ENCODE measurements at places on chromosomes 4 and X. TPM values are rescaled to one million over a fixed set of nuclear protein-coding genes. Genes with fewer than 3 reads are reported as not detected.

- H3K27me3 ChIP-seq, result no peaks in the 10 kb centered on the region
- H3K4me3 ChIP-seq, result no peak overlapping the region
- H3K4me1 ChIP-seq, result peaks cover 3% of the 10 kb centered on the region
- DNase-seq, result no peak
- H3K27ac ChIP-seq, result no peak overlapping the region
These were observed 5.4 kb upstream of the PRDM5 start for GRCh38 chr4:120927801-120928409.

DNA sequence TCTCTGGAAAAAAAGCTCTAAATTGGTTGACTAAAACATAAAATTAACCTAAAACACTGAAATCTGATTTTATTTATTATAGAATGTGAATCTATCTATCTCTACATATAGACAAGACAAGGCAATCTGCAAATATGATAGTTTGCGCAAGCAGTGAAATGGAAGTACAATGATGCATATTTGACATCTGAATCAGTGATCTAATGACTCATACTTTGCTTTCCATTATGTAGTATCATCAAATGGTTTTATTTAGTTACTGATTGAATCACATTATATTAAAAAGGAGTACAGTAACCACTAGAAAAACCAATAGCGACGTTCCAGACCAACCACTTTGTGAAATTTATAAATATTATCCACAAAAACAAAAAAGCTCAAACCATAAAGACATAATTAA lies 1969.3 kb downstream of the PCDH7 start:
- H3K4me3 ChIP-seq, result no peak overlapping the region
- no peak for DNase-seq
- no peaks in the 10 kb centered on the region for H3K4me1 ChIP-seq

Gene VGLL1
- polyA plus RNA-seq, result not detected

GRCh38 chr4:103012551-103012950 lies 7.0 kb downstream of the SLC9B1 start:
- H3K36me3 ChIP-seq, result no peaks in the 10 kb centered on the region
- H3K4me1 ChIP-seq, result no peaks in the 10 kb centered on the region
- no peaks in the 10 kb centered on the region for H3K27me3 ChIP-seq
- no peak overlapping the region for H3K4me3 ChIP-seq
- DNase-seq, result no peak
- H3K27ac ChIP-seq, result no peak overlapping the region

GRCh38 chr4:54384152-54384551 lies 155.1 kb downstream of the PDGFRA start:
- no peaks in the 10 kb centered on the region for H3K27me3 ChIP-seq
- no peaks in the 10 kb centered on the region for H3K36me3 ChIP-seq
- no peak for DNase-seq
- H3K4me3 ChIP-seq, result no peak overlapping the region

GRCh38 chrX:125405339-125405738 lies 85.7 kb downstream of the TEX13C start:
- no peak overlapping the region for H3K4me3 ChIP-seq
- no peaks in the 10 kb centered on the region for H3K36me3 ChIP-seq
- DNase-seq, result no peak
- H3K4me1 ChIP-seq, result no peaks in the 10 kb centered on the region

DNA sequence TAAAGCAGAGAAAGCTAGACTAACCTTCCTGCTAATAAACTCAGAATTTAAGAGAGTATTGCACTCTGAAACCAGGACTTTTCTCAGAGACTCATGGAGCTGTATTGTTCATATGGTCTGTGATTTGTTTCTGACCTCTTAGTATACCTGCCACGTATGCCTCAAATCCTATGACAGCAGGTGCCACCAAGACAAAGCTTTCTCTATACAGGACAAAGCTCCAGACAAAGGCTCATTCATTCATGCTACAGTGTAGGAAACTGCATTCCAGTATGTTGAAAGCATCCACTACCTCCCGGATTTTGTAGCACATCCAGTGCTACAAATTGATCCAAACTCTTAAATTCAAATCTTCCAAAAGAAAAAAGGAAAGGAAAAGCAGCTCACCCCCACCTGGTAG lies 178.3 kb downstream of the CHIC2 start:
- H3K36me3 ChIP-seq, result no peaks in the 10 kb centered on the region
- H3K4me1 ChIP-seq, result no peaks in the 10 kb centered on the region
- no peak overlapping the region for H3K27ac ChIP-seq
- DNase-seq, result no peak
- peaks cover 5% of the 10 kb centered on the region for H3K27me3 ChIP-seq

- H3K4me1 ChIP-seq, result no peaks in the 10 kb centered on the region
- DNase-seq, result no peak
- no peak overlapping the region for H3K27ac ChIP-seq
- H3K4me3 ChIP-seq, result no peak overlapping the region
These were observed 26.4 kb downstream of the NELFA start for GRCh38 chr4:1982124-1983052.

Gene NAP1L2
- 0.13 TPM for polyA plus RNA-seq

GRCh38 chrX:44241546-44241945 lies 101.9 kb downstream of the EFHC2 start:
- no peaks in the 10 kb centered on the region for H3K27me3 ChIP-seq
- no peaks in the 10 kb centered on the region for H3K4me1 ChIP-seq
- H3K4me3 ChIP-seq, result no peak overlapping the region
- no peak overlapping the region for H3K27ac ChIP-seq
- no peaks in the 10 kb centered on the region for H3K36me3 ChIP-seq

- H3K36me3 ChIP-seq, result no peaks in the 10 kb centered on the region
- no peaks in the 10 kb centered on the region for H3K4me1 ChIP-seq
- no peak overlapping the region for H3K27ac ChIP-seq
These were observed 83.1 kb upstream of the GYPA start for GRCh38 chr4:144223661-144224060.

DNA sequence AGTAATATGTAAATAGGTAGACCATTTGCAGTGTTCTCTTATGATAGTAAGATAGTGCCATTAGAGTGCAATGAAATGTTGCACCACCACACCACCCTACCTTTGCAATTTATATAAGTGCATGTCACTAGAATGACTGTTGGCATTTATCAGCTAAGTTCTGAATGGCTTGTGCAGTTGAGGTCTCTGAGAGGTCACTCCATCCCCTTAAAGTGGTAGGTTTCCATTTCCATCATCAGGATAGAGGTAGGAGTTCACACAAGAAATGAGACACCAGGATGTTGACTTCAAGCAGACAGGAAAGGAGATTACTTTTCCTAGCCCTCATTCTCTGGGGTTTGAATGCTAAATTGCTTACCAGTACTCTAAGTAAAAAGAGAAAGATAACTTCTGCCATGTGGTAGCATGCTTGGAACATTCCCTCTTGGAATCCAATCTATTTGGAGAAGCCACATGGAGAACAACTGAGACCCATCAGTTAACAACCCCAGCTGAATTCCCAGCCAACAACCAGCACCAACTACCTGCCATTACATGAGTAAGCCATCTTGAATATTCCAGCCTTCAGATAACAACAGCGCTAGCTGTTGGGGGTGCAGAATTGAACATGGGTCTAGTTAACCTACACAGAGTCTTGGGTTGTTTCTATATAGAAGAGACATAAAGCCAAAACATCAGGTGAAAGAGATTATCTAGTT lies 6.7 kb upstream of the LRBA start:
- H3K27ac ChIP-seq, result no peak overlapping the region
- no peaks in the 10 kb centered on the region for H3K27me3 ChIP-seq
- no peak overlapping the region for H3K4me3 ChIP-seq

GRCh38 chr4:52548818-52549570 lies 110.1 kb downstream of the USP46 start:
- H3K36me3 ChIP-seq, result no peaks in the 10 kb centered on the region
- DNase-seq, result no peak
- H3K4me3 ChIP-seq, result no peak overlapping the region
- H3K27ac ChIP-seq, result no peak overlapping the region
- no peaks in the 10 kb centered on the region for H3K4me1 ChIP-seq

GRCh38 chrX:85112293-85112692 lies 108.6 kb downstream of the APOOL start:
- H3K27ac ChIP-seq, result no peak overlapping the region
- H3K4me1 ChIP-seq, result no peaks in the 10 kb centered on the region
- no peaks in the 10 kb centered on the region for H3K27me3 ChIP-seq
- no peaks in the 10 kb centered on the region for H3K36me3 ChIP-seq
- no peak for DNase-seq
- no peak overlapping the region for H3K4me3 ChIP-seq

Gene MND1
- 0.66 TPM for polyA plus RNA-seq

GRCh38 chr4:121154103-121154515 lies 10.0 kb downstream of the TNIP3 start:
- DNase-seq, result no peak
- H3K36me3 ChIP-seq, result no peaks in the 10 kb centered on the region
- peaks cover 20% of the 10 kb centered on the region for H3K4me1 ChIP-seq
- no peak overlapping the region for H3K4me3 ChIP-seq
- H3K27me3 ChIP-seq, result no peaks in the 10 kb centered on the region

Gene UGT8
- 0.10 TPM for polyA plus RNA-seq

GRCh38 chr4:53461244-53461643 lies 83.8 kb downstream of the FIP1L1 start:
- H3K36me3 ChIP-seq, result no peaks in the 10 kb centered on the region
- no peaks in the 10 kb centered on the region for H3K27me3 ChIP-seq
- no peak for DNase-seq
- no peak overlapping the region for H3K4me3 ChIP-seq

- no peaks in the 10 kb centered on the region for H3K36me3 ChIP-seq
- DNase-seq, result peak; percentile 90
- H3K4me3 ChIP-seq, result no peak overlapping the region
- no peaks in the 10 kb centered on the region for H3K4me1 ChIP-seq
- H3K27me3 ChIP-seq, result no peaks in the 10 kb centered on the region
- no peak overlapping the region for H3K27ac ChIP-seq
These were observed 89.7 kb downstream of the TMEM131L start for GRCh38 chr4:153555730-153556434.

- H3K4me1 ChIP-seq, result no peaks in the 10 kb centered on the region
- H3K27me3 ChIP-seq, result no peaks in the 10 kb centered on the region
- H3K36me3 ChIP-seq, result no peaks in the 10 kb centered on the region
- H3K27ac ChIP-seq, result no peak overlapping the region
- DNase-seq, result no peak
These were observed 269.2 kb upstream of the DDX53 start for GRCh38 chrX:22730542-22730941.

DNA sequence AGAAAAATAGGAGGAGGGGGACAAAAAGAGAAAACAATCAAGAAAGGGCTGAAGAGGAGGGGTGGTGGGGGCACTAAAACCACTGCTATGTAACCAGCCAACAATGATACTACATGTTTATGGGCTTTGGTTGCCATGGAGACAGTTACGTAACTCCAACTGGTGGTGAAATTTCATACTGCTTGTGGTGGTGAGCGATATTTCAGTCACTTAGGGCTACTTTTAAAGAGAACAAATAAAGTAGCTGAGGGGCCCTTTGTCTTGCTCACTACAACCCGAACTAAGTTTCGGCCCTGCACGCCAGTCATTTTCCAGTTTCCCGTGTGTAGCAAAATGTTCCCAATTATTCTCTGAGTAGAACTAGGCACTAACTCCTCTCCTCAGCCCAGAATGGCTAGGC lies 275.2 kb upstream of the EDA2R start:
- no peaks in the 10 kb centered on the region for H3K4me1 ChIP-seq
- H3K36me3 ChIP-seq, result no peaks in the 10 kb centered on the region
- H3K27ac ChIP-seq, result no peak overlapping the region

Gene TAF7L
- 0.70 TPM for polyA plus RNA-seq

Gene PRSS12
- polyA plus RNA-seq, result 0.22 TPM

Gene REELD1
- not detected for polyA plus RNA-seq

- peak overlapping the region; percentile 6 for H3K27ac ChIP-seq
- H3K27me3 ChIP-seq, result no peaks in the 10 kb centered on the region
- no peaks in the 10 kb centered on the region for H3K36me3 ChIP-seq
- peak; percentile 69 for DNase-seq
- H3K4me1 ChIP-seq, result peaks cover 4% of the 10 kb centered on the region
- H3K4me3 ChIP-seq, result no peak overlapping the region
These were observed 231.8 kb downstream of the BANK1 start for GRCh38 chr4:102022343-102022742.

GRCh38 chr4:2048831-2049230 lies 10.3 kb upstream of the NAT8L start:
- no peaks in the 10 kb centered on the region for H3K4me1 ChIP-seq
- H3K36me3 ChIP-seq, result no peaks in the 10 kb centered on the region
- H3K27me3 ChIP-seq, result peaks cover 16% of the 10 kb centered on the region
- no peak overlapping the region for H3K27ac ChIP-seq

- no peaks in the 10 kb centered on the region for H3K36me3 ChIP-seq
- DNase-seq, result no peak
- no peaks in the 10 kb centered on the region for H3K4me1 ChIP-seq
- H3K4me3 ChIP-seq, result no peak overlapping the region
- no peak overlapping the region for H3K27ac ChIP-seq
- no peaks in the 10 kb centered on the region for H3K27me3 ChIP-seq
These were observed 19.7 kb downstream of the GRIA3 start for GRCh38 chrX:123203772-123204171.

- H3K4me3 ChIP-seq, result no peak overlapping the region
- no peak overlapping the region for H3K27ac ChIP-seq
- no peaks in the 10 kb centered on the region for H3K36me3 ChIP-seq
- no peaks in the 10 kb centered on the region for H3K27me3 ChIP-seq
- H3K4me1 ChIP-seq, result no peaks in the 10 kb centered on the region
These were observed 204.9 kb upstream of the PPARGC1A start for GRCh38 chr4:24094726-24095125.

DNA sequence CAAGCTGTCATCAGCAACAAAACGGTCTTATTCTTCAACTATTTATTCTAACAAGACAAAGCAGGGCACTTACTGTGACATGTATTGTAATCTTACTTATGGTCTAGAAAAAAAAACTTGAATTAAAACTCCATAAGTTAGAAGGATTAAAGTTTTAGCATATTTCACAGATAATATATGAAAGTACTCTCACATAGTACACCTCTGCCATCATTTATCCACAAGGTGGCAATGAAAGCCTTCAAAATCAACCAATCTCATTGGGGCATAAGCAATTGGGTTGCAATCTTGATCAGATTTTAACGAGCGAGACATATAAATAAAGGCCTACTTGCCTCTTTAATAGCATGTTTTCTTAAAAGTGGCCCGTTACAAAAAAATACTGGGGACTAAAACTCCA lies 1382.9 kb downstream of the FAM133A start:
- DNase-seq, result no peak
- no peak overlapping the region for H3K4me3 ChIP-seq
- H3K27me3 ChIP-seq, result no peaks in the 10 kb centered on the region
- no peaks in the 10 kb centered on the region for H3K4me1 ChIP-seq
- H3K36me3 ChIP-seq, result no peaks in the 10 kb centered on the region

- H3K36me3 ChIP-seq, result no peaks in the 10 kb centered on the region
- no peak for DNase-seq
- no peak overlapping the region for H3K4me3 ChIP-seq
- peaks cover 34% of the 10 kb centered on the region for H3K4me1 ChIP-seq
- no peak overlapping the region for H3K27ac ChIP-seq
- no peaks in the 10 kb centered on the region for H3K27me3 ChIP-seq
These were observed 63.6 kb downstream of the AR start for GRCh38 chrX:67607466-67607865.

DNA sequence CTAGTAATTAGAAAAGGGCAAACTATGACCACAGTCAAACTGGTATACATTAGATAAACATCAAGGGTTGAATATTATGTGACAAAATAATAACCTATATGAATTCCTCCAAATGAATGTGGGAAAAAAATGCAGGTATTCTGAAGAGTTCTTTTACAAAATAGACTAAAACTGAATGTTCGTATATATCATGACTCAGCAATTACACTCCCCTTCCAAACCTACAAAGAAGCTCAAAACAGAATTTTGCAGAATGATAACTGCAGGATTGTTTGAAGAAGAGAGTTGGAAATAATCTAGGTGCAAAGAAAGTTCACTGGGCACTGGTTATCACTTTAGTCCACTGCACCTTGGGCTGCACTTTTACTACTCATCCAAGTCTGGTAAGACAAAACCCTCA lies 134.1 kb downstream of the GABRG1 start:
- no peaks in the 10 kb centered on the region for H3K4me1 ChIP-seq
- H3K4me3 ChIP-seq, result no peak overlapping the region
- no peaks in the 10 kb centered on the region for H3K36me3 ChIP-seq
- no peak for DNase-seq
- H3K27ac ChIP-seq, result no peak overlapping the region

Gene BMPR1B
- polyA plus RNA-seq, result 0.28 TPM

Gene DGAT2L6
- not detected for polyA plus RNA-seq

Measured in endothelial cell of umbilical vein (primary cell).